ENCODE measurements at places on chromosomes 1 and 21. TPM values are rescaled to one million over a fixed set of nuclear protein-coding genes. Genes with fewer than 3 reads are reported as not detected.
A peak's percentile ranks its signal among the peaks of the same experiment; 100 is the strongest.

- peak; percentile 70 for DNase-seq
These were observed 3.5 kb downstream of the FMO2 start for GRCh38 chr1:171188388-171189266.

GRCh38 chr1:240797050-240797449, 185.1 kb upstream of the GREM2 start:
- DNase-seq, result no peak

Gene EPHA8
- 0.64 TPM for total RNA-seq

GRCh38 chr1:37795340-37796125, 1.9 kb downstream of the MANEAL start:
- DNase-seq, result no peak

Gene KRTAP19-4
- total RNA-seq, result not detected

- no peak for DNase-seq
These were observed 116.3 kb downstream of the DAB1 start for GRCh38 chr1:57307392-57308170.

Gene CFAP107
- not detected for total RNA-seq

Gene ARHGEF19
- 33.0 TPM for total RNA-seq

- DNase-seq, result no peak
These were observed 12.2 kb upstream of the TRNAU1AP start for GRCh38 chr1:28540651-28541050.

Gene IPO13
- 31.4 TPM for total RNA-seq

GRCh38 chr1:109959974-109960744, 24.4 kb upstream of the AHCYL1 start:
- no peak for DNase-seq

DNA sequence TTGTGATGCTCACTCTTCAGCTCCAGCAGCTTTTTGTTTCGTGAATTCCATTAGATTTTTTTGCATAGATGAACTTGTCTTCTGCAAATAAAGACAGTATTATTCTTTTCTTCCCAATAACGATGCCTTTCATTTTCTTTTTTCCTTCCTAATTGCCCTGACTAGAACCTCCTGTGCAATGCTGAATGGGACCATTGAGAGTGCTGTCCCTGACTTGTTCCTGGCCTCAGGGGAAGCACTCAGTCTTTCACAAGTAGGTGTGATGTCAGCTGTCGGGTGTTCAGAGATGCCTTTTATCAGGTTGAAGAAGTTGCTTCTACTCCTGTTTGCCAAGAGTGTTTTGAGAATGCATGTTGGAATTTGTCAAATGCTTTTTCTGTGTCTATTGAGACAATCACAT, 64.3 kb upstream of the ADARB1 start:
- no peak for DNase-seq

Gene RORC
- total RNA-seq, result 36.8 TPM

Gene CELA3A
- not detected for total RNA-seq

Gene AIM2
- total RNA-seq, result not detected

- no peak for DNase-seq
These were observed 44.1 kb upstream of the ARHGEF16 start for GRCh38 chr1:3410142-3410925.

DNA sequence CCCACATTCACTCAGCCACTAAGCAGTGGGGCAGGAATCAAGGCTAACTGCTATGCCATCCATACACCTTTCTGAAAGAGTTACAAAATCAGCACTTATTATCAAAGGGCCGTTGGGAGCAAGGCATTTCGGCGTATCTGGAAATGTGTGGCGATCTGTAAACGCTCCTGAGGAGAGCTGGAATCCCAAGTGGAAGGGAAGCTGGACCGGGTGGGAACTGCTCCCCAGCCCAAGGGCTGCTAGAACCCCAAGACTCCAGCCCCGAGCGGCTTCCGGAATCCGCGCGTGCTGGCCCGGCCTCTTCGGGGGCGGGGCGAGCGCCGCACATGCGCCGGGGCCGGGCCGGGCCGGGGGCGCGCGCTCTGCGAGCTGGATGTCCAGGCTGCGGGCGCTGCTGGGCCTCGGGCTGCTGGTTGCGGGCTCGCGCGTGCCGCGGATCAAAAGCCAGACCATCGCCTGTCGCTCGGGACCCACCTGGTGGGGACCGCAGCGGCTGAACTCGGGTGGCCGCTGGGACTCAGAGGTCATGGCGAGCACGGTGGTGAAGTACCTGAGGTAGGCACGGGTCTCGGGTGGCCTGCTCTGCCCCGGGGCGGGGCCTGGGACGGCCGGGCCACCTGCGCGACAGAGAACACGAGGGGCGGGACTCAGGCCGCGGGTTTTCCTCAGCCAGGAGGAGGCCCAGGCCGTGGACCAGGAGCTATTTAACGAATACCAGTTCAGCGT, at the start of gene NAXE:
TSS of gene NAXE (plus strand) at position 345 of the 726 bp plus-strand sequence. CDS start at position 374, 29 bp downstream.
- DNase-seq, result peak; percentile 77

- DNase-seq, result no peak
These were observed 44.5 kb downstream of the RPS6KA1 start for GRCh38 chr1:26574018-26574417.

Gene TRAF3IP3
- total RNA-seq, result 1.6 TPM

- DNase-seq, result no peak
These were observed 15.9 kb upstream of the OLFML3 start for GRCh38 chr1:113963281-113963906.

GRCh38 chr1:211326528-211327345, at the start of gene TRAF5:
TRAF5 (plus strand) TSS chr1:211326833; CDS start chr1:211353240, 26,407 bp downstream.
- no peak for DNase-seq

DNA sequence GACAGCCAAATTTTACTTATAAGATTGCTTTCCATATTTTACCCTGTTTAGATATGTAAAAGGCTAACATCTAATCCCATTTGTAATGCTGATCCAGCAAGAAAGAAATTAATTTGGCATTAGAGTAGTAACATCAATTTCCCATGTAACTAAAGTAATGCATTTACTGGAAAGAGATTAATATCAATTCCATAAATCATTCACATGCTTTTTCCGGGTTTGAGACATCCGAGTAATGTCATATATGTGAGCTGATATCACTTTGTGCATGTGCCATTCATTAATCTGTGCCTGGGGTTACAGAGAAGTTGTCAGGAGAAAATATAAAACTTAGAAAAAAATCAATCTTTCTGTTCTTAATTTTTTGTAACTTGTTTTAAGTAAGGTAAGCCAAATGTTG, 206.1 kb downstream of the AGBL4 start:
- no peak for DNase-seq

Gene MAEL
- total RNA-seq, result not detected

- no peak for DNase-seq
These were observed 52.4 kb downstream of the TOR1AIP2 start for GRCh38 chr1:179825206-179825605.

DNA sequence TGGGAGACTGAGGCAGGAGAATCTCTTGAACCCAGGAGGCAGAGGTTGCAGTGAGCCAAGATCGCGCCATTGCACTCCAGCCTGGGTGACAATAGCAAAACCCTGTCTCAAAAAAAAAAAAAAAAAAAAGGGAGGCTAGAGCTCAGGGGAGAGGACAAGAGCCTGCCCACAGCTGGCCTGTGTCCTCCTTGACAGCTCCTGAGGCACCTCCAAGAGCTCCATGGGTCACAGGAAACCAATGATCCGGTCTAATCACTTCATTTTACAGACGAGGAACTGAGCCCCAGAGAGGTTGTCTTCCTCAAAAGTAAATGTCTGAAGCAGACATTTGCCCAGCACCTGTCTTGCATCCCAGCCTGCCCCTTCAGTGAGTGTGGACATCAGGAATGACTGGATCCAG, 49.4 kb downstream of the NID1 start:
- no peak for DNase-seq

DNA sequence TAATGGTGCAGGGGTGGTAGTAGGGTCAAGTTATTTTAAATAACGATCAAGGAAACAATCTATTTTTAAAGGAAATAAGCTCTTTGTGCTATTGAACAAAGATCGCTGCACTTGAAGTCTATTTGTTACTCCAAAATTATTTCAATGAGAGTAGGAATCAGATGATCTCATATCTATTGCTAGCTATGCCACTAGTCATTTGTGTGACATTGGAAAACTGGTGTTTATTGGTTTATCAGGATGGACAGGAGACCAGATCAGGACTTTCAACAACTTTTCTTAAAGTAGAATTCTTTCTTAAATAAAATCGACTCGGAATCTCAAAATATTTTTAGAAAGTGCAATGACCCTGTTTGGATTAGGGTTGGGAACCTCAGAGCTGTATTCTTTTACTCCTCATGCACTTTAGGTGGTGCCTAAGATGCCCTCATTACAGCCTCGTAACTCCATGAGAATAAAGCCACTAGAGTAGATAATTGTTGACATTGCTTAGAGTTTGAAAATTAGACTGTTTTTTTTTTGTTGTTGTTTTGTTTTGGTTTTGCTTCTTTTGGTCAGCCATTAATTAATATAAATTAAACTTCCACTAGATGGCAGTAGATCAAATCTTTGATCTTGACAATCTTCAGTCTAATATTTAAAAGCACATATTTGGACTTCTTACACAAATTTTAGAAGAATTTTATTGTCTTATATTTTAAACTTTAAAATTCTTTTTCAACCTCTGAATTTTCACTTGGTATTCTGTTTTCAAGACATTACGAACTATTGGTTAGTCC, 352.4 kb downstream of the USP25 start:
- DNase-seq, result no peak

DNA sequence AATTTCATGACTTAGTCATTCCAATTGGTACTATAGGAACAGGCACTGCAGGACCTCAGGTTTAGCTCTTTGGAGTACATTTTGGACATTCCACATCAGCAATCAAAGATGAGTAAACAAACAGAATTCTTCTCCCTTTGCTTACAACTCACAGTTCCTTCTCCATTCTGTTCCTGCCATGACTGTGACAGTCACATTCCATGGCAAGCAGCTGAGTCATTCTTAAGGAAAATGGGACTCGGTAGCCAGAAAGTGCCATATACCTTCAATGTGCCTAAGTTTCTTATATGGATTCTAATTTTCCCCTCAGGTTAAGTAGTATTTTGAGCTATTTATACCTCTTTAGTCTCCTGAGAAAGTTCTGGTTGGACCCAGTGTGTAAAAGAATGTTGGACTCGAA, 25.6 kb downstream of the CRCT1 start:
- DNase-seq, result no peak

DNA sequence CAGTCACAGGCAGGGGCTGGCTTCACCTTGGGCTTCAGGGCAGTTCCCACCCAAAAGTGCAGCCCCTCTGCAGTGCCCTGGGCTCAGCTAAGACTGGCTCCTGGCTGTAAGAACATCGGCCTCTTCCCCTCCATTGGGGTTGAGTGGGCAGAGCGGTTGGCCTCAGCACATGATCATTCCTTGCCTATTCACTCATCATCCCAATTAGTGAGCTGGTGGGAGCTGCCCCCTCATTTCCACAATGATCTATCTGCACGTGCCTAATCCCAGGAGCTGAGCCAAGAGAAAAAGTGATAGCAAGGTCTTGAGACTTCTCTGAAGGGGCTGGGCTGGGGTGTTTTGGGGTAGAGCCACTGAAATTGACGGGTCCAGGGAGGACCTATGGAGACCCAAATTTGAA, 133.6 kb downstream of the SYF2 start:
- DNase-seq, result no peak

Gene MNDA
- 2.0 TPM for total RNA-seq

Gene PLA2G2D
- not detected for total RNA-seq

Gene RFX5
- total RNA-seq, result 18.9 TPM

Gene CELA2A
- total RNA-seq, result not detected

DNA sequence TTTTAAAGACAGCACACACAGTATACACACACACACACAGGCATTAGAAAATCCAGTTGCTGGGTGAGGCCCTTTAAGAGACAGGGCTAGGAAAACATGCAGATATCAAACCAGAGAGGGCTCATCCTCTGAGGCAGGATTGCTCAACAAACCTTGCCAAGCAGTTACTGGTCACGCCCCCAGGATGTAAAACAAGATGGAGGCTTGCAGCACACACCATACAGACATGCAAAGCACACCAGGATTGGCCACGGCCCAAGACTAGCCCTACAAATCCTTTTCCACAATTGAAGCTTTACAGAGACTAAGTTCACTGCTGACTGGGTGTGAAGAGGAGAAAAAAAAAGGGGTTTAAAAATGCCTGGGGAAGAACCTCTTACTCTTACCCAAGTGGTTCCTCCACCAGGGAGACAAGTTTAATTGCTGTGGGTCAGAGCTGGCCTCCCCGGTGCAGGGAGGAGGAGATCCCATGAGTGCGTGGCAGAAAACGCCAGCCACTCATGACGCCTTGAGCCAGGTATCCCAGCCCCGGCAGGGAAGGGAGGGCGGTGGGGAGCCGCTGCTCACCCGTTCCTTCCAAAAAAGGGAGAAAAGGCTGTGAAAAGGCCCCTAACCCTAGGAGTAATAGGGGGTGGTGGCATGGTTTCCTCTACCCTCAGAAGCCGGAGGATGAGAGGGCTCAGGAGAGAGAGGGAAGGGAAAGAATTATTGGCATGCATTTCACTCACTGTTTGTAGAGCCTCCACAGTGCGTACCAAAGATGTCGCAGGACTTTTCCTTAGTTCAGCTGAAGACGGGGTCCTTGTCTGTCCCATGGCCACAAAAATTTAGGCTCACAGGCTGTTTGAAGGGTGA, 594.6 kb upstream of the ZP4 start:
- no peak for DNase-seq

Gene RUNX3
- total RNA-seq, result 14.6 TPM

DNA sequence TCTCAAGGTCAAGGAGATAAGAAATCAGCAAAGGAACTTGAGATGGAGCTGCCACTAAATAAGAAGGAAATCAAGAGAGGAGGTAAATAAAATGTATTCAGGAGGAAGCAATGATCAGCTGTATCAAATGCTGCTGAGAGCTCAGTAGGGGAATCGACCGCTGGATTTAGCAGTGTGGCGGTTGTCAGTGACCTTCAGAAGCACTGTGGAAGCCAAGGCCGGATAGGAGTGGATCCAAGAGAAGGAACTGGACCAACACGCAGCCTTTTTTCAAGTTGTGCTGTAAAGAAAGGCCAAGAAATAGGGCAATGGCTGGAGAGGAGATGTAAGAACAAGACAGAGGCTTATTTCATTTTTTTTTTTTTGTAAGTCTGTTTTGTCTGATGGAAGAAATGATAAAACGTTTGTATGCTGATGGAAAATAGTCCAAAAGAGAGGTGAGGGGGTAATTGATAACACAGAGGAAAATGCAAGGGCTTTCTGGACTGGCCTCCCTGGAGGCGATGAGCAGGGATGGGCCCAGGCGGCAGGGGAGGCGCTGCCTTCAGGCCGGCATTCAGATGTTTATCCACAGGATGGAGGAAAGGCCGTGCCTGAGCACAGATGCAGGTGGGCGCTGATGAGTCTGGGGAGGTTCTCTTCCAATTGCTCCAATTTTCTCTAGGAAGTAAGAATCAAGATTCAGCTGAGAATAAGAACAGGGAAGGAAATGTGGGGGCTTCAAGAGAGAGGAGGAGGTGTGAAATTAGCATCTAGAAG, 17.5 kb upstream of the FAM43B start:
- DNase-seq, result no peak

Gene DHRS3
- total RNA-seq, result 85.2 TPM

DNA sequence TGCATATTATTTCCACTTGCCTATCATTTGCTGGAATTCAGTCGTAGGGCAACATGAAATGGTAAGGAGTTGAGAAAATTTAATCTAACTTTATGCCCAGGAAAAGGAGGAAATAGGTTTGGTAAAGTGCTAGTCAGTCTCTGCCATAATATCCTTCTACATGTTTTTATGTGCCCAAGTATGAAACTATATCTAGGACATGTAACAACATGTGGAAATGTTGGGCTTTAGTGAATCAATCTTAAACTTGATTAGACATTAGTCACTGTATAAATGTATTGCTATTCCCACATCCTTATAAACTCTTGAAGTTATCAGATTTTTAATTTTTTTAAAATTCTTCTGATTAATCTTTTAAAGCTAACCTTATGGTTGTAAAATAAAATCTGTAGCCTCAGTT, 204.7 kb upstream of the ZRANB2 start:
- DNase-seq, result no peak
